ENCODE measurements at places on chromosomes 3 and 15. TPM values are rescaled to one million over a fixed set of nuclear protein-coding genes. Genes with fewer than 3 reads are reported as not detected.

DNA sequence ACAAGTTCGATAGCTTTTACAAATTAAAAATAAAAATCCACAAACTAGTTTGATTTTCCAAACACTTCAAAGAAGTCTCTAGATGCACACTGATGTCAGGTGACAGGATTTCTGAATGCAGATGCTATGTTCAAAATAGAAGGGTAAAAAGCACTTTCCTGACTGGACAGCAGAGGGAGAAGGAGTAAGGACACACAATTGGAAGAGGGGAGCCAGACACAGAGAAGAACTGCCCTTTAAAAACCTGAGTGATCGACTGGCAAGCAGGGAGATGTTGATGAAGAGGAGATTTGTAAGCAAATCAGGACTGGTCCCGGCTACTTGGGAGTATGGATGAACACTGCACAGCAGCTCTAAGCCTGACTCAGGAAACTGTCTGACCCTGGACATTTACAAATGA, 612.8 kb downstream of the MAGI1 start:
- no peaks in the 10 kb centered on the region for H3K27me3 ChIP-seq
- H3K27ac ChIP-seq: no peak overlapping the region
- H3K4me3 ChIP-seq: no peak overlapping the region
- no peaks in the 10 kb centered on the region for H3K36me3 ChIP-seq

- no peaks in the 10 kb centered on the region for H3K36me3 ChIP-seq
- no peak overlapping the region for H3K4me3 ChIP-seq
- ATAC-seq: no peak
These were observed 1050.6 kb upstream of the ALCAM start for GRCh38 chr3:104316118-104316517.

DNA sequence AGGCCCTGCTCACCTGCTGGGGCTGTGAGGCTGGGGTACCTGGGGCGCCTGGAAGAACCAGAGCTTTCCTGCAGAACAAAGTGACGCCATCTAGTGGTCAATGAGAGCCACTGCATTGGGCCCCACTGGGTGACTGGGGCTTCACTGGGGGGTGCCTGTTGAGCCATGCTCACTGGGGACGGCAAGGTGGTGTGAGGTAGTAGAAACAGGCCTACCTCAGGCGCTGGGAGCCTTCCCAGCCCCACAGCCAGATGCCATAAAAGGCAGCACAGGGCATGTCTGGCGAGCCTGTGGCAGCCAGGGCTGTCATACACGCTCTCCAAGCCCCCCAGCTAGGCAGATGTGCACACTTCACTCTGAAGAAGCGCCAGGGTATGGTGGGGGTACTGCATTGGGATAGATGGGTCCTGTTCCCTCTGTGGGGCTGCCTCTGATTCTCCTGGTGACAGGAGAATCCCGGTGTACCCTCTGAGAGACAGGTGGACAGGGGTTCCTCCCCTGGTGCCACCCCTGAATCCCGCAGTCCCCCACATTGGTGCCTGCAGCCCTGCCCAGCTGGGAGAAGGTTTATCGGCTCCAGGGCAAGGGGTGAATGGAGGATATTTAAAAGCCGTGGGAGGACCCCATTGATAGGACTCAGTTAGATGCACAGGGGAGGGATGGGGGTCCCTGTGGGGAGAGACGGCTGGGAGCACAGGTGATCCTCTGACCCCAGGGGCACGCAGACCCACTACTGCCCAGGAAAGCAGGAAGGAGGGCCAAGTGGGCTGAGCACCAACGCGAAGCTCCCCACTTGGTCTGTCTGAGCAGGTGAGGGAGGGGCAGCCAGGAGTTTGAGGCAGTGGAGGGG, 178.8 kb downstream of the NSMCE3 start:
- peak overlapping the region; percentile 79 for H3K4me3 ChIP-seq
- peak; percentile 57 for ATAC-seq
- H3K27ac ChIP-seq: peak overlapping the region; percentile 83
- no peaks in the 10 kb centered on the region for H3K27me3 ChIP-seq
- H3K4me1 ChIP-seq: peaks cover 18% of the 10 kb centered on the region
- no peaks in the 10 kb centered on the region for H3K36me3 ChIP-seq

LTK gene
- total RNA-seq: 2.8 TPM

THPO gene
- not detected for total RNA-seq

CELSR3 gene
- 27.1 TPM for total RNA-seq

NKTR gene
- 122 TPM for total RNA-seq

CCDC51 gene
- 15.5 TPM for total RNA-seq
